ENCODE measurements at places on chromosomes 5 and 9.
A peak's percentile ranks its signal among the peaks of the same experiment; 100 is the strongest.

DNA sequence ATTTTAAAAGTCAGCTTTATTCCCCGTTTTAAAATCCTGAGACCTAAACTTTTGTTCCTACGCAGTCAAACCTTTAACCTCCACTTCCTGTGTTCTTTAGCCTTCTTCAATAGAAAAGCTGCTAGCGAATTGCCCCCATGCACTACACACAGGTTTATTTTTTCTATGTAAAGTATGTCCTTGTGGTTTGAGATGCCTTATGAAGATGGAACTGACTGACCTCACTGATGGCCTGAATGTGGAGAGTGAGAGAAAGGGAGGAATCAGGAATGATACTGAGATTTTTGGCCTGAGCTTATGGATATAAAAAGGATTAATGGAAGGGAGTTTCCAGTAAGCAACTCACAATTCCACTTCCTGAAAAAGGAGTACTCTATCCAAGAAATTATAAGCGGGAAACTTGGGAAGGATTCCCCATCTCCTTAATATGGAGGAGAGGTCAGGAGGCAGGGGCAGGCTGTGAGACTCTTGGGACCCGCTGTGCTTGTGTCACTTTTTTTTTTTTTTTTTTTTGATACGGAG lies 89.5 kb downstream of the UGCG start:
- no peak for DNase-seq

DNA sequence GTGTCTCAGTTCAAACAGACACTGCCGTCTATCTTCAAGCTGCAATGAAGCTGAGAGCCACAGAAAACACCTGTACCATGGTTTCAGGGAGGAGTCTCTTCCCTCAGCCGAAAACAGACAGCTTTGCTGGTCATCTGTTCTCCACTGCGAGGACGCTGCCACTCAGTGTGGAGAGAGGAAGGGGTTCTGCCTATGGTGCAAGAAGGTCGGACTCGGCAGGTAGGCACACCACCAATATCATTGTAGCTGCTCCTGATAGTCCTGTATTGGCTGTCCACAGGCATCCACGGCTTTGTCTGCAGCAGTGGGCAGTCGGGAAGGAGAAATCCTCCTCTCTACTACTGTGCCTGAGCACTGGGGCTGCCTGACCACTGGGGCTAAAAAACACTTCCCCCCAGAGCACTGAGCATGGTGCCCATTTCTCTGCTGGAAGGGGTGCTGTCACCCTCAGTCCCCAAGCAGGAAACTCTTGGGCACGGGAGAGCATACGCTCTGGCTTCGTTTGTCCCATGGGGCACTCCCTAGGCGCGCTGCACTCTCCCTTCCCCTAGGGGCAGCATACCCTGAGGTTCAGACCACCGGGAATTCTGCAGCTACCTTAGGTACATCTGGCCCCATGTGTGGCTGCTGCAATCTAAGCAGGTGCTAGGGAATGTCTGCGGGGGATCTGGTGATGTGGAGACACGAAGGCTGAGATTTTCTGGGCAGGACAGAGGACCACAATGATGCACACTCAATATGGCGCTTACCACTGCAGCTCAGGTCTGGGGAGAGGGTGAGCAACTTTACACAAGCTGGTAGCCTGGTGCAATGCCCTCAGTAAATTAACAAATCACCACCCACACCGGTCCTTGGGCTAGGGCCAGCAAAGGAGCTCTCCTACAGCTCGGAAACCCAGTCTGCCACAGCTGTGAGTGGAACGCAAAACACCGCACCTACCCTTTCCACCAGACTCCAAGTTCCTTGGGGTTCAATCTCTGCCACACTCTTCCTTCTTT lies 880.9 kb upstream of the SEMA6A start:
- no peak for DNase-seq

GRCh38 chr9:134661791-134662142 lies 20.2 kb downstream of the COL5A1 start:
- no peak for DNase-seq

DNA sequence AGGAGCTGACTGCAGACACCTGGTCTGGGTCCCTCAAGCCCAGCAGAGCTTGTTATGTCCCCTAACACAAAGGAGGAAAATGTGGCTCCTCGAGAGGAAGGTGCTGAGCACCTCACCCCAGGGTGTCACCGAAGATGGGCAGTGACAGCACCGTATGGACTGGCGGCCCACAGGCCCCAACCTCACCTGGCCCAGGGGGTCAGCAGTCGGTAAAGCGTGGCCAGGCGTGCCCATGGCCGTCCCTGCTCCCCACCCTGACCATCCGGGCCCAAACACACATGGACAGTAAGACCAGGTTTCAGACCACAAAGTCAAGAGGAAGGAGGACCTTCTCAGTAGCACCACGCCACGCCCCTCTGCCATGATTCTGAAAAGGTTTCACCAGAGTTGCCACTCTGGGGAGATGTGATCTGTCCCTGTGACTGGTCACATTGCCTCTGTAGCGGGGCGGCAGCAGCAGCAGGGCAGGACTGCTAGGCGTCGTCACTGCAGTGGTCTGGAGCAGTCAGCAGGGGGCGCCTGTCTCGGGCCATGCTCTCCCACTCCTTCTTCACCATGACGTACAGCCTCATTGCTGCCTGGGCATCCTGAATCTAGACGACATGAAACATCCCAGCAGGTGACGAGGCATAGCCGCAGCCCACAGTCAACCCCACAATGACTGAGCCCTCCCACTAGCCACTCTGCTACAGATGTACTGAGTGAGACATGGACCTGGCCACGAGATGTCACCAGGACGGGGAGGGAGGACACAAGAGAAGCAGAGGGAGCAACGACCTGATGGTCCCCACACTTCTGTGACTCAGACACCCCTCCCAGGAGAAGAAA lies 11.1 kb downstream of the REXO4 start:
- DNase-seq: peak; percentile 53

DNA sequence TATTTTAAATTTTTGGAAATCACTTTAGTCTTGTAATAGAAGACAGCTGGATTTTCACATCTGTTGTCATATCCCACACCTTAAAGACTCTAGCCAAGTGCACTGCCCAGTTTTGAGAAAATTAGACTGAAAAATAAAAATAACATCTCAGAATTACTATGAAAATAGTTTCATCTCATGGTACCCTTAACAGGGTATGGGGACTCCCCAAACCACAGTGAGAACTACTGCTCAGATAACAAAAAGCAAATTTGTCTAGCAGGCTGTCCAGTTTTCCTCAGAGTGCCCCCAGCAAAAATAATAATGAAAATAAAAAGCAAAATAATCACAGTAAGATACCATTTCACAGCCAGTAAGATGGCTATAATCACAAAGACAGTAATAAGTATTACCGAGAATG lies 6.5 kb downstream of the UBQLN1 start:
- no peak for DNase-seq

DNA sequence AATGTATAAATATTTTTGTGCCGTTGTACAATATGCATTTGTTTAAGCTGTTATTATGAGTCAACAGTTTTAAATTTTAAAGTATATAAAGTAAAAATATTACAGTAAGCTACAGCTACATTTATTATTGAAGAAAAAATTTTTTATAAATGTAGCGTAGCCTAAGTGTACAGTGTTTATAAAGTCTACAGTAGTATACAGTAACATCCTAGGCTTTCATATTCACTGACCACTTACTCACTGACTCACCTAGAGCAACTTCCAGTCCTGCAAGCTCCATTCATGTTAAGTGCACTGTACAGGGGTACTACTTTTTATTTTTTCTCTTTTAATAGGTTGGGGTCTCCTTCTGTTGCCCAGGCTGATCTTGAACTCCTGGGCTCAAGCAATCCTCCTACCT lies 30.6 kb downstream of the SIL1 start:
- DNase-seq: no peak

- DNase-seq: peak; percentile 36
Observed at GRCh38 chr5:54514291-54514690, 3.3 kb upstream of the SNX18 start.

GRCh38 chr5:127254729-127255284 lies 35.8 kb upstream of the MEGF10 start:
- no peak for DNase-seq

DNA sequence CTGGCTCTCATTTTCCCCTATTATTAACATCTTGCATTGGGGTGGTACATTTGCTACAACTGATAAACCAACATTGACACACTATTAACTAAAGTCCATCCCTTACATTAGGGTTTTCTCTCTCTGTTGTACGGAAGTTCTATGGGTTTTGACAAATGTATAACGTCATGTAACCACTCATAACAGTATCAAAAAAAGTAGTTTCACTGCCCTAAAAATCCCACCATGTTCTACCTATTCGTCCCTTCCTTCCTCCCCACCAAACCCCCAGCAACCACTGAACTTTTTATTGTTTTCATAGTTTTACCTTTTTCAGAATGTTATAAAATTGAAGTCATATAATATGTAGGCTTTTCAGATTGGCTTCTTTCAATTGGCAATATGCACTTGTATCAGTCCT lies 40.1 kb downstream of the MLLT3 start:
- DNase-seq: no peak

- no peak for DNase-seq
Observed at GRCh38 chr5:93184041-93184440, 397.0 kb downstream of the NR2F1-AS1 start.

DNA sequence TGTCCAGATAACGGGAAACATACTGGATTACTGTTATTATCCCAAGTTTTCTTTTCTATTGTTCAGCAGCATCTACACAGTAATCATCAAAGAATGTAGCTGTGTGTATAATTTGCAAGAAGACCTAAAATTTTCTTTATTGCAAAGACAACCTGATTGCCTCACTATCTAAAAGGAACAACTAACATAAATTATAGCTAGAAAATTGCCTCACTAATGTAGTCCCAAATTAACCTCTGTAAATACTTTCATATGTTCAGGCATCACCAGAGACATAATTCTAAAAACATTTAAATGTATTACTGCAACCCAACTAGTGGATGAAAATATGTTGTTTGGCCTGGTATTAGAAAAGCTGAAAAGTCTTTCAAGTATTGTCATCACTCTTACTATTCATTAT lies 275.4 kb downstream of the CDH12 start:
- no peak for DNase-seq

DNA sequence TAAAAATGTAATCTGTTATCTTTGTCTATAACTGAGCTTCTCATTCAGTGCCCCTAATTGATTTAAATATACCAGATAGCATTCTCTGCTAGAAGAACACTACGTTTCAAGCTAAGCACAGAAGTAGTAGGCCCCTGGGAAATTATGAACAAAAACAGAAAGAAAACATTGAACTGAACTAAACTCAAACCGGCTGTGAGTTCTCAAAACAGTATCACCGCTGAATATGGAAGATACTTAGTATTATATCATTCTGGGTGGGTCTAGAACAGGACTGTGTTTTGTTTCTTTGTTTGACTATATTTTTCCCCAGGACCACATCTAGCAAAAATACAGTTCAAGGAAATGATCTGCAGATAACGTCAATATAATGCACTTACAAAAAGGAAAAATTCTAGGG lies 95.1 kb upstream of the HMHB1 start:
- no peak for DNase-seq

GRCh38 chr9:101897196-101897595 lies 158.7 kb upstream of the GRIN3A start:
- DNase-seq: no peak

GRCh38 chr5:61536922-61537321 lies 204.9 kb downstream of the ZSWIM6 start:
- no peak for DNase-seq

GRCh38 chr9:129109952-129110739 lies 447 bp downstream of the CRAT start:
- no peak for DNase-seq

DNA sequence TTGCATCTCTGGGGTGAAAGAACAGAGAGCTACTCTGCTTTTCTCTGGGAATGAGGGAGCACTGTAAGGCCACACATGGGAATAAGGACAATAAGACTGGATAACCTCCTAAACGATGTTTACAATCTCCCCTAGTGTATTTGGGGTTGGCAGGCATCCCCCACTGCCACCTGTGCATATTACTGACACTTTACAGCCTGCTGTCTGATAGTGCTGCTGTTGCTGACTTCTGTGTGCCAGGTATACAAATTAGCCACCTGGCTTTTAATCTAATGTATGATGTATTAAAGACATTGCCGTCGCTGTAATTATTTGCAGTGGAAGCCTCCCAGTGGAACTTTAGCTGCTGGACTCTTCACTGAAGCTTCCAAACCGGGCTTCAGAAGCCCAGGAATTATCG lies 4.4 kb upstream of the SHISAL2B start:
- DNase-seq: no peak
